ENCODE measurements at places on chromosomes 2 and 18. TPM values are rescaled to one million over a fixed set of nuclear protein-coding genes. Genes with fewer than 3 reads are reported as not detected.

DNA sequence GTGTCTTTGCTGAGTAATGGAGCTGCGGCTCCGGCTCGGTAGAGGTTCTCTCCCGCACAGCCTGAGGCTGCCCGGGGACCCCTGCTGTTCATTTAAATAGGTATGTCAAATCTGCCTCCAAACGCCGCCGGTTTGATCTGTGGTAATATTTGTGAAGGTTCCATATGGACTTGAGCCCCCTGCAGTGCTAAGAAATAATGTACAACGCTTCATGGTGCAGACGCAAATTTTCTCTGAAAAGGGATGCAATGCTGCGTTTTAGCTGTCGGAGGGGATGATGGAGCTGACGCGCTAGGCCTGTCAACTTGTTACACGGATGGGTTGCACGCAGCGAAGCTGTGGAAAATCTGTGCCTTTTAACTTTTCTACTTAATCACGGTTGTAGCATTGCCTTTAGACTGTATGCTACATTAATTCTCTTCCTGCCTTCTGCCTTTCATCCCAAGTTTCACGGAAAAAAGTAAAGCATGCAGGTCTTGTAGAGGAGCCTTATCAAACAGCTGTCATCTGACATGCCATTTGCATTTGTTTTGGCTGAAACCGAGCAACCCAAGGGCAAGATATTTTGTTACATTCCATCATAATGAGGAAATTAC lies 43.2 kb downstream of the MRPS9 start:
- DNase-seq, result no peak

The CERKL gene
- 20.3 TPM for polyA plus RNA-seq

The TCF7L1 gene
- polyA plus RNA-seq, result 50.7 TPM

The MLPH gene
- 3.6 TPM for polyA plus RNA-seq

The MOGAT1 gene
- 0.27 TPM for polyA plus RNA-seq

GRCh38 chr2:847669-848068 lies 103.0 kb upstream of the SNTG2 start:
- no peak for DNase-seq
